ENCODE measurements at places on chromosomes 13 and 19. TPM values are rescaled to one million over a fixed set of nuclear protein-coding genes. Genes with fewer than 3 reads are reported as not detected.

GRCh38 chr19:33375837-33376159, 2.3 kb downstream of the CEBPG start:
- no peak for DNase-seq

GRCh38 chr19:53466726-53467484, 628 bp upstream of the ZNF813 start:
- DNase-seq: no peak

DNA sequence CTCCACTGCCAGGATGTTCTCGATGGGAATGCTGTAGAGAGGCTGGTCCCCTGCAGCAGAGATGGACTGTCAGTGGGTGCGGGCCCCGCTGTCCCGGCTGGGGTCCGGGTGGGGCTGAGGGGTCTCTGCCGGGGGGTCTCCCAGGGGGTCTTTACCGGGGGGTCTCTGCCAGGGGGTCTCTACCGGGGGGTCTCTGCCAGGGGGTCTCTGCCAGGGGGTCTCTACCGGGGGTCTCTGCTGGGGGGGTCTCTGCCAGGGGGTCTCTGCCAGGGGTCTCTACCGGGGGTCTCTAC, 25.7 kb upstream of the C13orf46 start:
- DNase-seq: no peak

OR7A5 gene
- not detected for total RNA-seq

ZNF564 gene
- total RNA-seq: 16.1 TPM

CYP2S1 gene
- 0.32 TPM for total RNA-seq

Data from omental fat pad (tissue), 4 donors.